ENCODE measurements at places on chromosomes 3 and 15. TPM values are rescaled to one million over a fixed set of nuclear protein-coding genes. Genes with fewer than 3 reads are reported as not detected.

NPAP1 gene
- not detected for total RNA-seq

DNA sequence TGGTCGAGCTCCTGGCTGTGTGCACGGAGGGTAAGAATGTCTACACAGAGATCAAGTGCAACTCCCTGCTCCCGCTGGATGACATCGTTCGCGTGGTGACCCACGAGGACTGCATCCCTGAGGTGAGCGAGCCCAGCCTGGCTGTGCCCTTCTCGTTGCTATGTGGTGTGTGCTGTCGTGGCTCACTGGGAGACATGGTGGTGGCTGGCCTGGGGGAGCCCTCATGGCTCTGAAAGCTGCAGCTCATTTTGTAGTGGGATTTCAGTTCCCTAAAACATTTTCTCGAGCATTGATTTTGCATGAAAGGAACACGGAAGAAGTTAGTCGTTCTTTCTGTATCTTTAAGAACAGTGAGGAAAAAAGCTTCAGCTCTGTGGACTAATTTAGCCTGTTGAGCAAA is 200.5 kb downstream of the ITPR1 start:
- no peak for DNase-seq

DNA sequence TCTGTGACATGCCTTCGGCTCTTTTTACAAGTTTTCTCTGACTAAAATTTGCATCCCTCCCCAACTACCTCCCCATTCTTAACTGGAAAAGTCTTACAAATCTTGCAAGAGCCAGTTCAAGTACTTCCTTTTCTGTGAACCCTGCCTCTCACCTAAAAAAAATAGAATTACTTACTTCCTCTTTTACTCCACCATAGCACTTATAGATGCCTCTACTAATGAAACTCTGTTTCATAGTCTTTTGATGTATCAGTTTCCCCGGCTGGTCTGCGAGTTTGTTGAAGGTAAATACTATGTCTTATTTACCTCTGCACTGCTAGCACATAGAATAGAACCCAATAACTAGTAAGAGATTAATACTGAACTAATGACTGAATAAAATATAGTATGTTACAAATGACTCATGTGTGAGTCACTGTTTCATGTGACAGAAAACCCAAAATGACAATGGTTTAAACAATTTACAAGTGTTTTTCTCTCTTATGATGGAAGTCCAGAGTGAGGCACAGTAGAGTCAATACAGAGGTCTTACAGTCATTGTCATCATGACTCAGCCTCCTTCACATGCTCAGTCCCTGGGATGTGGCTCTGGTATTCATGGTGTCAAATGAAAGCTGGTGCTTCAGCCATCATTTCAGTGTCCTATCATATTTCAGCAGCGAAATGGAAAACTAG is 393.5 kb downstream of the RSL24D1 start:
- DNase-seq = no peak

- no peak for DNase-seq
These were observed 5.2 kb downstream of the SST start for GRCh38 chr3:187665010-187665409.

DNA sequence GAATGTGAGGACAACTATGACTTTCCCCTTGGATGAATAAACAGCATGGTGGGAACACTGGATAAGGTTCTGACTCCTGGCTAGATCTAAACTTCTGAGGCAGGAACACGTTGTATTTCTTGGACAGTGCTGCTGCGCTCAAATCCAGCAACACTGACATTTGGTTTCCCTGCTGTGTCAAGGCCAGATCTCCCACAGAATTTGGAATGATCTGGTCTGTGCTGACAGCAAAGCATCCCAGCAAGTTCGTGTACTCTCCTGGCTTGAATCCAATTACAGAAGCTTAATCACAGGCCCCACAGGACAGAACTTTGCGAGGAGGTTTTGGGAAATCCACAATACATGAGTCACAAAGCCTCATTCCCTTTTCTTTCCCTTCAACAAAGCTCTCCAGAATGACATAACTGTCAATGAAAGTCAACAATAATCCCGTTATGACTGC is 92.5 kb downstream of the ADAMTS9 start:
- peak; percentile 81 for DNase-seq

GRCh38 chr15:30984542-30984941 is 6.9 kb downstream of the MTMR10 start:
- no peak for DNase-seq

GRCh38 chr3:53495146-53495519 is 722 bp downstream of the CACNA1D start:
- DNase-seq = no peak

All from tongue (tissue), 3 donors.